ENCODE measurements at places on chromosomes 6 and 20. TPM values are rescaled to one million over a fixed set of nuclear protein-coding genes. Genes with fewer than 3 reads are reported as not detected.

The MICB gene
- total RNA-seq, result 6.2 TPM

The C20orf141 gene
- total RNA-seq, result 0.46 TPM

The GATA5 gene
- 0.37 TPM for total RNA-seq

The PRSS35 gene
- total RNA-seq, result 0.07 TPM

The UNC5CL gene
- total RNA-seq, result 0.34 TPM

The SNRPB gene
- total RNA-seq, result 850 TPM

The CPNE5 gene
- total RNA-seq, result not detected

The THBD gene
- total RNA-seq, result 49.5 TPM

The DEFB119 gene
- total RNA-seq, result not detected

The TAGAP gene
- not detected for total RNA-seq

The SRMS gene
- not detected for total RNA-seq

The ABHD16B gene
- not detected for total RNA-seq

The HLA-DPA1 gene
- not detected for total RNA-seq

The SNX14 gene
- total RNA-seq, result 32.8 TPM

The DEK gene
- total RNA-seq, result 69.1 TPM

The SLC26A8 gene
- total RNA-seq, result not detected

The KCNB1 gene
- 4.3 TPM for total RNA-seq

The ADGRG6 gene
- total RNA-seq, result 38.2 TPM

The DNAH8 gene
- total RNA-seq, result not detected

The RIPOR3 gene
- 0.08 TPM for total RNA-seq

The FAM83B gene
- total RNA-seq, result not detected

The LTB gene
- not detected for total RNA-seq

The PLCB4 gene
- total RNA-seq, result 16.3 TPM

The SSTR4 gene
- total RNA-seq, result 0.12 TPM

The ALDH8A1 gene
- 0.11 TPM for total RNA-seq

The CALHM5 gene
- total RNA-seq, result 0.05 TPM

The NRSN1 gene
- total RNA-seq, result not detected

The OVOL2 gene
- total RNA-seq, result 0.19 TPM

The HSD17B8 gene
- 16.4 TPM for total RNA-seq

The SMIM29 gene
- 21.8 TPM for total RNA-seq

The OR11A1 gene
- total RNA-seq, result not detected

The COL21A1 gene
- 0.76 TPM for total RNA-seq

The MOXD1 gene
- total RNA-seq, result 1.9 TPM

The NRSN2 gene
- total RNA-seq, result 48.1 TPM

The TSPO2 gene
- not detected for total RNA-seq

All from A549 treated with GW870086 at 1 μM for 4 hours (cell line).